ENCODE measurements at places on chromosomes 1 and 21.

- DNase-seq = no peak
These were observed 90.1 kb downstream of the PKN2 start for GRCh38 chr1:88774151-88774556.

GRCh38 chr1:7387053-7387927 is 383.8 kb upstream of the VAMP3 start:
- DNase-seq = no peak

DNA sequence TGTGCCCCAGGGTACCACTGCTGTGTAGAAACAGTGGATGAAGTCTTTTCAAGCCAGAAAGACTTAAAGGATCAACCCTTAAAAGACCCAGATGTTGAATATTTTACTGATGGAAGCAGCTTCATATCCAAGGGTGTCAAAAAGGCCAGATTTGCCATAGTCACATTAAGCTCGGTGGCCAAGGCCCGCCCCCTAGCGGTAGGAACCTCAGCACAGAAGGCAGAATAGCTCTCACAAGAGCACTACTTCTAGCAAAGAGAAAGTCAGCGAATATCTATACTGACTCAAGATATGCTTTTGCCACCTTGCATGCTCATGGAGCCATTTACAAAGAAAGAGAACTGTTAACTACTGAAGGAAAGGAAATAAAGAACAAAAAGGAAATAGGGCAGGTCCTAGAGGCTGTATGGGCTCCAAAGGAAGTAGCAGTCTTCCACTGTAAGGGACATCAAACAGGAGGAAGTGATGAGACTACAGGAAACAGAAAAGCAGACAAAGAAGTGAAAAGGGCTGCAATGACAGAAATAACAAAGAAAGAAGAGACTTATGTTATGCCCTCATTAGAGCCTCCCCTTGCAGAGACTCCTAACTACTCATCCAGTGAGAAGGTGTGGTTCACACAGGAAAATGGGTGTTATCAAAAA is 90.5 kb downstream of the LIPI start:
- no peak for DNase-seq

DNA sequence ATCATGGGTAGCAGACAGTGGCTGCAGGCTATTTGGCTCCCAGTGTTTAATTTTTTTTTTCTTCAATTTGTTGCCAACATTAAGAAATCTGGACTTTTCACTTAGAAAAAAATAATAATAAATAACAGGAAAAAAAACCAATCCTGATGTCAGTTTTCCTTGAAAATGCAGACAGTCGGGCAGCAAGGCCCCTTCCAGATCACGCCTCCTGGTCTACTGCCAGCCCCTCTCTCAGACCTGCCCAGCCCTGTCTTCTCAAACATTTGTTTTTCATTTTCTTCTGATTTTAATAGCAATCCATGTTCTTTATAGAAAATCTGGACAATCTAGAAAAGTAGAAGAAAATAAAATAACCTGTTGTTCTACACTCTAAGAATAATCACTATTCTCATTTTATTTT is 15.5 kb downstream of the IFNGR2 start:
- DNase-seq = peak; percentile 78

GRCh38 chr1:151132335-151133017 is 14.0 kb downstream of the SEMA6C start:
- no peak for DNase-seq

- DNase-seq = no peak
These were observed 56.1 kb upstream of the TLR5 start for GRCh38 chr1:223199094-223199647.

- no peak for DNase-seq
These were observed 109.1 kb downstream of the LMO4 start for GRCh38 chr1:87437663-87438295.

- DNase-seq = no peak
These were observed 138.3 kb upstream of the LMO4 start for GRCh38 chr1:87190402-87190801.

GRCh38 chr21:32521736-32522355 is 63.5 kb downstream of the TCP10L start:
- no peak for DNase-seq

- DNase-seq = no peak
These were observed 636.4 kb downstream of the PLPP3 start for GRCh38 chr1:55943012-55943411.

DNA sequence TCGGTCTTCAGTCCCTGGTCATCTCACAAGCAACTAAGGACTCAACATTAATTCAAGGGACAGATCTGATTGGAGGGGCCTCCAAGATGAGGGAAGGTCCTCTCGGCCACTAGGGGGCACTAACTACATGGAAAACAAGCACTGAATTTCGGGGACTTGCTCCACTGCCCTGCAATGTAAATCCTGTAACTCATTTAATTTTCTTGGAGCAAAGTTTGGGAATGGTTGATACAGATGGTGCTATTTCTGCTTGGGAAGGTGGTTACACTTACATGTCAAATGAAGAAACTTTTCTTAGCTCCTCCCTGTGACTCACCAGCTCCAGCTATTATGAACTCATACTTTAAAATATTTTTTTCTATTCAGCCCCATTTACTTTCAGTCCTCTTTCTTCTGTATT is 97.4 kb upstream of the KCNJ15 start:
- peak; percentile 80 for DNase-seq

DNA sequence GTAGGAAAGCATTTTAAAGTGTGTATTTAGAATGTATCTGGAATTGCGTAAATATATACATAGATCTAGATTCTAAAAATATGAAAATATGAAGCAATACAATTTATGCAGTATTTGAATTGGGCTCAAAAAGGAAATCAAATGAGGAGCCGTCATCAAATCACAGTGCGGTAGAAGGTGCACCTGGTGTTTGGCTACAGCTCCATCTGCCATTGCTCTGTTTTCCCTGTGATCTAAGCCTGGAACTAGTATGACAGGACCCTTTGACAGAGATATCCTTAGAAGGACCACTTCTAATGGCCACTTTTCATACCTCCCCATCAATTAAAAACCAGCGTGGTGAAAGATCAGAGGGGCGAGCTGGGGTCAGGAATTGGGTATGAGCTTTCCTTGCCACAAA is 202.6 kb downstream of the NFIA start:
- no peak for DNase-seq

DNA sequence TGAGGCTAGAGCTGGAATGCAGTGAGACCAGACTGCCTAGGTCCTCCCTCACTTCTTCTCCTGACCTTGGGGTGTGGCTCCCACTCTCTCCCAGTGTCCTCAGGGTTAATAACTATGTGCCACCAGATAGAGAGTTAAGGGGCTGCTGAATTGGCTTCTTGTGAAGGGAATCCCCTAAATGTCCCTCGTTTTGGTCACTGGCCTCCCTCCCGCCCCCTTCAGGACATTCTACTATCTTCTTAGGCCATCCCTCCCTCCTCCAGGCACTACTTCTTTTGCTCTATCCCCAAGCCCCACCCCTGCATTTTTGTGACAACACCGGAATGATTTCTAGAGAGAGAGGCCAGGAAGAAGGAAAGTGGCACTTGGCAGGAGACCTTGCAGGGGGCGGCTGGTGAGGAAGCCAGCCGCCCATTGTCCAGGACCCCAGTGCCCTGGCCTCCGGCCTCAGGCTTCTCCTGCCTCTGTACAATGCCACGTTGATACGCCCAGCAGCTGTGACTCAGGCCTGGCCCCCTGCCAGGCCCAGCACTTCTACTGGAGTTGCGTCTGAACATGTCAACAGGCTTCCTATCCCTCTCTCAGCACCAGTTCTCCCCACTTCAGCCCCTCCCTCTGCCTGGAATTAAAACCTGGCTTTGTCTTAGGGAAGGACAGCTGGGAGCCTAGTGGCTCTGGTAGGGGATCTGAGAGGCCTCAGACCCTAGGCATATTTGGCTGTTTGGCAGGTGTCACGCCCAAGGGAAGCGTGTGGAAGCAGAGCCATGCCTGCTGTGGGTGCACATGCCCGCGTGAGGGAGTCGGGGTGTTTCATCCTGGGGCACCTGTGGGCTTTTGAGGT is 9.1 kb downstream of the LMNA start:
- peak; percentile 96 for DNase-seq

DNA sequence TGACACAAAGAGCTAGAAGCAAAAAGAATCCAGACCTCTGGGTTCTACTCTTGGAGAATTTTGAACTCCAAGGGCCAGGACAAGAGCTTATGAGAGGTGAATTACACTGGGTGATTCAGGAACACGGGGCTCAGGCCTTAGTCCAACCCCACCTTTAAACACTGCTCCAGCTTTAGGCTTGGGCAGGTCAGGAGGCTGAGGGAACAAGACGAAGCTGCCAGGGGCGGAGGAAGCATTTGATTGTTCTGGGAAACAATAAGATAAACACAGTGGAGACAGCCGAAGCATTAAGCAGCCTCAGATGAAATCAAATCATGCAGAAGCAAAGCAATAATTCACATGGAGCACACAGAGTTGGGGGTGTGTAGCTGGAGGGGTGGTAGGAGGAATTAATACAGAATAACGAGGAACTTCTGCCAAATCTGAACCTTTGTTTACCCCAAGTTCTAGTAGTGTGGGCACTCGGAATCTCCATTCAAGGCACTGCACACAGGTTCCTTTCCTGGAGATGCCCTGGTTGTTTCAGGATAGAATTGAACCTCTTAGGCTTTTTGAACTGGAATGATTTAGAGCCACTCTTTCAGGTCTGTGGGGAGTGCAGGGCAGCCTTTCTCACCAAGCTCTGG is 93.2 kb downstream of the PLXNA2 start:
- no peak for DNase-seq

DNA sequence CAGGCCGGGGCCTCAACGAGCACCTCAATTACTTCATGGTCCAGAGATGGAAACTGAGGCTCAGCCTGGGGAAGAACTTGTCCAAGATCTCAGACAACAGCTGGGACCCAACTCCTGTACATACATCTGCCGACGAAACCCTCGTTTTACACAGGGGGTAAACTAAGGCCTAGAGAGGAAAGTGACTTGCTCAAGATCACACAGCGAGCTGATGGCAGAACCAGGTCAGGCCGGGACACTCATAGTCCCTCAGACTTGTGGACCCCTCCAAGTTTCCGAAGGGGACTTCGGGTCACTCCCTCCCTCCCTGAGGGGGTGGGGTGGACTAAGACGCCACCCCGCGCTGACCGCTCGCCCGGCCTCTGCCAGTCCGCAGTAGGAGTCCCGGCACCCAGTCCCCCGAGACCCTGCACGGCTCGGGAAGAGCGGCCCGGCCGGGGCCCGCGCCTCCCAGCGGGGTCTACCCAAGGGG is 430 bp downstream of the WASF2 start:
- DNase-seq = no peak

DNA sequence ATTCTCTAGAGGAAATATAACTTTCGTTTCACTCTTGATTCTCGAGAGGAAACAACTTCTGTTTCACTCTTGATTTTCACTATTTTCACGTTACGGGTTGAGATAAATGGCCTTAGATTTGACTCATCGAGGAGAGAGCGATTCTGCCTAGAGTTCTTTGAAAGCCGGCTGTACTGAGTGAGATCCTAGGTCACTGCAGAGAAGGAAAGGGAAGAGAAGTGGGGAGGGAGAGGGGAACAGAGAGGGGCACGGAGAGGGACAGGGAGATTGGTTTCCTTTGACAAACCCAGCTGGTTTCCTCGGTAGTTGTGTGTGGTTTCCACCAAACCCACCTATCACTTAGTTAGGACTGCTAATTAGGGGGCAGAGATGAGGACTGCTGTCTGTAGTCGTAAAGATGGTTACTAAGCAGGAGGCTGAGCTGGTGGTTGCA is 21.6 kb upstream of the GPR137B start:
- no peak for DNase-seq

DNA sequence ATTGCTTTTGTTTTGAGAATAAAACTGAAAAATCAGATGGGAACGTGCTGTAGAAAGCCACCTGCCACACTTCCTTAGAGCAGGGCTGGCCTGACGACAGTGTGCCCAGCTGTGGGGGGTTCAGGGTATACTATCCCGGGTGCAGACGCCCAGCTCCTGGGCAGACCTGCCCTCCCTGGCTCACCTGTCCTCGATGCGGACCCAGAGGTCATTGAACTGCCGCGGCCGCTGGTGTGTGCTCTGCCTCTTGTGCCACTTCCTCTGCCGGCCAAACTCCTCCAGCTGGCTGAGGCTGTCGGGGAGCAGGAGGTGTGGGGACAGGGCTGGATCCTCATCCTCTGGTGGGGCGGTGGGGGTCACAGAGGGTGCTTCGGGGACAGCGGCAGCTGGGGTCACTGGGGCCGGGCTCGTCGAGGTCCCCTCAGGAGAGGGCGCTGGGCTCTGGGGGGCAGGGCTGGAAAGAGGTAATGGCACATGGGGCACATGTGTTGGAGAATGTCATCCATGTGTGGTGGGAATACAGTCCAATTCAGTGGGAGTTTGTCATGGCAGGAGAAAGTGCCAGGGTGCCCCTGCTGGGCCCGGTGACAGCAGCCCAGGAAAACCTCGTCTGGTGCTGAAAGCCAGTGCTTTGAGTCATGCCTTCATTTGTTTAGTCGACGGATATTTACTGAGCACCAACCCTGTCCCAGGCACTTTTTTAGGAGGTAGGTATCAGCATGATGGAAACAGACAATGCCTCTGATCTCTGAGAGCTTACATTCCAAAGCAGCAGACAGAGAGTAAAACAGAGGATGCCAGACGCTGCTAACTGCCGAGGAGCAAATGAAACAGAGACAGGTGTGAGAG is 222.0 kb downstream of the TRABD2B start:
- no peak for DNase-seq

DNA sequence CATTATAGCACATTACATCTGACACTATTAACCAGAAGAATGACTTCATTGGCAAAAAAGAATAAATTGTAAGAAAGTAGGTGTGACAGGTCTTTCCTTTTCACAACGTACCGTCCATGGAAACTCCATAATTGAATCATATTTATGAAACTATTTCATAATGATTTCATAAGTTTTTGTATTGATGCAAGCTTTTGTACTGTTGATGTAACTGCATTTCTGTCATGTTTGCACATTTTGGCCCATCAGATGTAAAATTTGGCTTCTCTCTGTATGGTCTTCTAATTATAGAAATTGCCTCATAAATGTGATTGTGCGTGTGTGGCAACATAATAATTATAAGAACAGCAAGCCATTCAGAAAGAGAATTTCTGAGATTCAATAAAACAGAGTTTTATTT is 180.7 kb upstream of the ZNHIT6 start:
- DNase-seq = no peak

- DNase-seq = no peak
These were observed 1.1 kb downstream of the SRM start for GRCh38 chr1:11058595-11059154.

- DNase-seq = no peak
These were observed 80.3 kb upstream of the ARTN start for GRCh38 chr1:43853161-43853921.

- DNase-seq = peak; percentile 76
These were observed 13.6 kb upstream of the FAM110D start for GRCh38 chr1:26145041-26145959.

GRCh38 chr1:202770135-202770534 is 38.1 kb downstream of the KDM5B start:
- no peak for DNase-seq

DNA sequence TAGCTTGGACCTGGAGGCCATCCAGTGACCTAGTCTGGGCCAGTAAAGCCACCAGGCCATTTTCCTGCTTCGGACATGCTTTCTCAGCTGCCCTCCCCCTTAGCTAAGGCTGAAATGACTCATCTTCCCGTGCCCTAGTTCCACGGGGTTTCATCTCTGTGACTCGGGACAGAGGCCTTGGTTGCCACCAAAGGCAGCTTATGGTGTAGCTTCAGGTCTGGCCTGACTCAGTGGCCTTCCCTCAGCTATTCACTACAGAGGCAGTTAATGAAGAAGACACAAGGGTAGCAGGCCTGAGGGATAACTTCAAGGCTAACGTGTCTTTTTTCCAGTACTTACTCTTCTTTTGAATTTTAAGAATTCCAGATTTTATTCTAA is 82.4 kb downstream of the PBX1 start:
- DNase-seq = no peak

- no peak for DNase-seq
These were observed 10.2 kb downstream of the NES start for GRCh38 chr1:156666862-156667609.
